ENCODE measurements at places on chromosomes 5 and 9.

DNA sequence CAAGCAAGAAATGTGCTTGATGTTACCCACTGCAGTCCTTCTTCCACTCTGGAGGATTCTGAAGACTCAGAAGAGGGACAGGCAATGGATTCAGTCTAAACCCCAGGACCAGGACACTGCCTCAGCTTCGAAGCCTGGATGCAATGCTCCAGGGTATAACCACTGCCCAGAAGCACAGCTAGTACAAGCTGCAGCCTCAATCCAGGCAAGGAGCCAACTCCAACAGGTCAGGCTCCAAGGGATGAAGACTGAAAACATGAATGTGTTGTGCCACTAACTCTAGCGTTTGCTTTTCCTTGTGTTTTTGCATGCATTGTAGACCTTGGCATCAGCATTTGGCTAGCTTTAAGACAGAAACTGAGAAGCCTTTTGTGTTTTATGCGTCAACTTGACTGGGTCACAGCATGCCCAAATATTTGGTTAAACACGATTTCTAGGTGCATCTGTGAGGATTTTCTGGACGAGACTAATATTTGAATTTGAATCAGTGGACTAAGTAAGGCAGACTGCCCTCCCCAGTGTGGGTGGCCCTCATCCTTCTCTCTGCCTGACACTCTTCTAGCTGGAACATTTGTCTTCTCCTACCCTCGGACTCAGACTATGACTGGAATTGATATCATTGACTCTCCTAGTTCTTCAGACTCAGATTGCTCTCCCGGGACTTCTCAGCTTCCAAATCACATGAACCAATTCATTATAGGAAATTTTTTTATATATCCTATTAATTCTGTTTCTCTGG lies 20.5 kb upstream of the GPX3 start:
- no peak for DNase-seq

DNA sequence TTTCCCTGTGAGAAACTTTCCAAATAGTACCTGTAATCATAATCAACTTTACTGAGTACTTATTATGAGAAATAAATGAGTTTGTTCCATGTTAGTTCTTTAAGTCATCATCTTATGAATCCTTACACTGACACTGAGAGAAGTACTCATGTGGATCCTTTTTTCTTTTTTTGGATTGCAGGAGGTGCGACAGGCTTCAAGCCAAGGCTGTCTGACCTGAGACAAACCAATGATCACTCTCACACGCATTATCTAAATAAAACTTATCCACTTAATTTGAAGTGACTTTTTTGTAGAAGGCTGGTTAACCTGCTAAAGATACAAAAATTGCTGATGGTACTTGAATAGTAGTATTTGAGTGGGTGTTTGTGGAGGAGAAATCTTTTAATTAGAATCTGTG lies 39.5 kb downstream of the JAKMIP2 start:
- DNase-seq: no peak

- DNase-seq: no peak
Measured at GRCh38 chr5:32462618-32463017, 18.1 kb upstream of the ZFR start.

DNA sequence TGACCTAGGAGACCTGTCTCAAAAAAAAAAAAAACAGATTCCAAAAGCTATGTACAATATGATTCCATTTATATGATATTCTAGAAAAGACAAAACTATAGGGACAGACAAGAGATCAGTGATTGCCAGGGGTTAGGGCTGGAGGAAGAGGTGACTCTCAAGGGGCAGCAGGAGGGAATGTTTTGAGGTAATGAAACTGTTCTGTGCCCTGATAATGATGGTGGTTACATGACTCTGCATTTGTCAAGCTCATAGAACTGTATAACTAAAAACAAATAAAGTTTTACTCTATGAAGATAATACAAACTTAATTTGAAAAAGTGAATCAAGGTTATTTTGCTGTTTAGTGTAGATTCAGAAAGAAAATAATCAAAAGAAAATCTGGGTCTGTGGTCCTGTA lies 125.3 kb upstream of the IQGAP2 start:
- DNase-seq: no peak

DNA sequence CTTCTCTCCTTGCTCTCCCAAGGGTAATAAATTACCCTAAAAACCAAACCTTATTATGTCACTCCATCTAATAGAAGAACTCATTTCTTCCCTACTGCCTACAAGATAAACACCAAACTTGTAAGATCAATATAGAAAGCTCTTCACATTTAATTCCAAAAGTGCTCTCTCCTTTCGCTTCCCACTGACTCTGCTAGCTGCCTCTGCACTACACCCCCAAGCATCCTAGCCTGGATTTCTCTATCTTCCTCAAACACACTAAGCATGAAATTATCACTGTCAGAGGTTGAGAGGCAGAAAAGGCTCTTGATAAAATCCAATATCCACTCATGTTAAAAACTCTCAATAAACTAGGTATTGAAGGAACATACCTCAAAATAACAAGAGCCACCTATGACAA lies 162.4 kb downstream of the KCNN2 start:
- DNase-seq: no peak

GRCh38 chr5:58153255-58153654 lies 306.6 kb downstream of the PLK2 start:
- no peak for DNase-seq

- DNase-seq: no peak
Measured at GRCh38 chr5:86760661-86761060, 142.9 kb downstream of the COX7C start.

DNA sequence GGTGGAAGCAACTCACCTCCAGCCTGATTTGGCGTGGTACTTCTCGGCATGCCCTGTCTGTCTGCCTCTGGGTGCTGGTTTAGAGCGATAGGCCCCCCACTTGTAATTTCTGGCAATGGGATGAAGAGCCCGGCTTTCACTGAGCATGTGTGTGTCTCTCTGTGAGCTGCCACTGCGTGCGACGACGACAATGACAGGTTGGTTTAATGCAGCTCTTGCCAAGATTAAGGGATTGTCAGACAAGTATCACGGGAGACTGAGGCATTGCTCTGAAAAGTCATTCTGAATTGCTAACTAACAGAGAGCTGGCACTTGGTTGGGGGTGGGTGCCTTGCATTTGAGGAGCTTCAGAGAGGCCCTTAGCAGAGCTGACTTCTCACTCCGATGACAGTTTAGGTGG lies 348.8 kb upstream of the CLINT1 start:
- no peak for DNase-seq

GRCh38 chr5:173625673-173626504 lies 9.4 kb upstream of the BOD1 start:
- DNase-seq: no peak

All from glomerular endothelial cell (primary cell).